Stimulated activated CD4-positive, alpha-beta T cell treated with anti-CD3 and anti-CD28 coated beads, Interleukin-15, amount 100 ng/mL, for 48 hours (primary cell): ENCODE measurements at places on chromosomes 6 and 20.
A peak's percentile ranks its signal among the peaks of the same experiment; 100 is the strongest.

DNA sequence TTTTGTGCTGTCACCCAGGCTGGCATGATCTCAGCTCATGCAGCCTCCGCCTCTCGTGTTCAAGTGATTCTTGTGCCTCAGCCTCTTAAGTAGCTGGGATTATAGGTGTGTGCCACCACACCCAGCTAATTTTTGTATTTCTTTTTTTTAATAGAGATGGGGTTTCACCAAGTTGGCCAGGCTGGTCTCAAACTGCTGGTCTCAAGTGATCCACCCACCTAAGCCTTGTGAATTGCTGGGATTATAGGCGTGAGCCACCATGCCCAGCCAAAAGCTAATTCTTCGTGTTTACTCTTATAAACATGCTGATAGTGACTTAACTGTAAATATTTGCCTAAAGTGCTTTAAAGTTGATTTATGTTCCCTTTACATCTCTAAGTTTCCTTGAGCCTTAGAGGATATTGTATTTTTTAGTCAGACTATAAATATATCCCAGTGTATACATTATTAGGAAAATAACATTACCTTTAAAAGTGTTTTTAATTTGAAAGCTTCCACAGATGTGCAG, 91.7 kb downstream of the COL21A1 start:
- no peak for DNase-seq

DNA sequence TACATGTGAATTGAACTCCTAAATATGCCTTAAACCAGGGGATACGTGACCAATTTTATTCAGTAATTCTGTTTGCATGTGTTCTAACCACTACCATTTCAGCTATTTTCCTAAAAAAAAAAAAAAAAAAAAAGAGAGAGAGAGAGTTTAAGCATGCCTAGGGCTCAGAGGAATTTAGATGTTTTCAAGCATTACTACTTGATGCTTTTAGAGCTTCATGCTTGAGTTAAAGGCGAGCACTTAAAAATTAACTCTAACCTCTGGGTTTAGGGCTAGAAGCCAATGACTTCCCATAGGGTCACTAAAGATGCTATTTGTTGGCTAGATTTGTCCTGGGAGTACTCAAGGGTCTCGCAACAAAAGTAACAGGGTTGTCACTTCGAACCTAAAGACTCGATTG, 217.7 kb downstream of the ATXN1 start:
- DNase-seq, result no peak

DNA sequence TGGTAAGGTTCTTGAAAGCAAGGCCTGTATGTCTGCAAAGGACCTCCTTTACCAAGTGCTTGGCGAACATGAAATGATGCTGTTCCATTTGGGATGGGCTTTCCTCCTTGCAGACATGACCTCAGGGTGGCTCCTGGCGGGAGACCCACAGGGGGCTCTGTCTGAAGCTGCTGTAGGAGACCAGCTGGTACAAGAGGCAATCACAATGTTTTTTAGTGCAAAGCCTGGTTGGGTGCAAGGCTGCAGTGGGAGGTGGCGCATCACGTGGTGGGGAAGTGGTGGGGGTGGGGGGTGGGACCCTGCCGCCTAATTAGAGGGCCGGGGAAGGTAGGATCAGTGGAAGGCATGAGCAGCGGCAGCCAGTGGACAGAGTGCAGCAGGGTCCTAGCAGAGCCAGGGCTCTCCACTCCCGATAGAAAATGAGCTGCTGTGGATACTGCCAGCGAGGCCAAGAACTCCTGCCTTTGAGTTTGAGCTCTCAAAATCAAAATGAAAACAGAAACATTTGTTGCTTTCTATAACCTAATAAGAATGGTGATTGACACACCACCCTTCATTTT, 9.1 kb upstream of the ARMC2 start:
- DNase-seq, result no peak

GRCh38 chr6:100965067-100965466, 83.9 kb upstream of the ASCC3 start:
- DNase-seq, result no peak

DNA sequence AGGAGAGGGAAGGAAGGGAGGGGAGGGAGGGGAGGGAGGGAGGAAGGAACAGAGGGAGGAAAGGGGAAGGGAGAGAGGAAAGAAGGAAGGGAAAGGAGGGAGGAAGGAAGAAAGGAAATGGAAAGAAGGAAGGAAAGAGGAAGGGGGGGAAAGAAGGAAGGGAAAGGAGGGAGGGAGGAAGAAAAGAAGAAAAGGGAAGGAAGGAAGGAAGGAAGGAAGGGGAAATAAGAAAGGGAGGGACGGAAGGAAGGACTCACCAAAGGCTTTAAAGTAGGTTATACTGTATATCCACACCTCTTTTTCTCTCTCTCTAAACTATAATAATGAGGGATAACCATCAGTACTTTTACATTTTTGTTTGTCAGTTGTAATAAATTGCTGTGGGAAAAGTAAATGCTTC, 324.9 kb downstream of the ARHGAP18 start:
- no peak for DNase-seq

DNA sequence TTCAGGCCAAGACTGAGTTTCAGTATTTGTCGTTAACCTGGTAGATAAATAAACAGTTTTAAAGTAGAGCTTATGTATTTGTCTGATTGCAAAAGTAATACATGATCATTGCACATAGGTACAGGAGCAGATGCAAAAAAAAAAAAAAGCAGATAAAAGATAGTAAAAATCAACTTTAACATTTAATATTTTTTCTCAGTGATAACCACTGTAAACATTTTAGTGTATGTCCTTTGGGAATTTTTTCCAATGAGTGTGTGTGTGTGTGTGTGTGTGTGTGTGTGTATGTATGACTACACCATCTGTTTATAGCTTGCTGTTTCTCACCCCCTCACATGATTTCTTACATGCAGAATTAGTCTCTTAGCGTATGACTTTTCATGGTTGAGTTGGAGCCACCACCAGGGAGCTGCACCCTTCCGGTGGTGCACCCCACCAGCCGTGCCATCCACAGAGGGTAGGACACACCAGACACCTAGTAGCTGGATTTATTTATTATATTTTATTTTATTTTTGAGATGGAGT, 26.3 kb downstream of the WRNIP1 start:
- DNase-seq, result no peak

DNA sequence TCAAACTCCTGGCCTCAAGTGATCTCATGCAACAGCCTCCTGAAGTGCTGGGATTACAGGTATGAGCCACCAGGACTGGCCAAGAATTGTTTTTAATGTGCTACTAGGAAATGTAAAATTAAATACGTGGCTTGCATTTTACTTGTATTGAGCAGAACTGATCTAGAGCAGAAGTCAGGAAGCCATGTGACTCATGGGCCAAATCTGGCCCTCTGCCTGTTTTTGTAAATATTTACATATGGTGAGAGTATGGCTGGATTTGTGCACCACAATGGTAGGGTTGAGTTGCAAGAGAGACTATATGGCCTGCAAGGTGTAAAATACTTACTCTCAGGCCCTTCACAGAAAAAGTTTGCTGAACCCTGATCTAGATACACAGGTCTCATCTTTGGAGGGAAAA, 75.8 kb downstream of the LAMP5 start:
- DNase-seq, result no peak

- DNase-seq, result no peak
Observed at GRCh38 chr20:50991076-50991475, 31.8 kb downstream of the KCNG1 start.

DNA sequence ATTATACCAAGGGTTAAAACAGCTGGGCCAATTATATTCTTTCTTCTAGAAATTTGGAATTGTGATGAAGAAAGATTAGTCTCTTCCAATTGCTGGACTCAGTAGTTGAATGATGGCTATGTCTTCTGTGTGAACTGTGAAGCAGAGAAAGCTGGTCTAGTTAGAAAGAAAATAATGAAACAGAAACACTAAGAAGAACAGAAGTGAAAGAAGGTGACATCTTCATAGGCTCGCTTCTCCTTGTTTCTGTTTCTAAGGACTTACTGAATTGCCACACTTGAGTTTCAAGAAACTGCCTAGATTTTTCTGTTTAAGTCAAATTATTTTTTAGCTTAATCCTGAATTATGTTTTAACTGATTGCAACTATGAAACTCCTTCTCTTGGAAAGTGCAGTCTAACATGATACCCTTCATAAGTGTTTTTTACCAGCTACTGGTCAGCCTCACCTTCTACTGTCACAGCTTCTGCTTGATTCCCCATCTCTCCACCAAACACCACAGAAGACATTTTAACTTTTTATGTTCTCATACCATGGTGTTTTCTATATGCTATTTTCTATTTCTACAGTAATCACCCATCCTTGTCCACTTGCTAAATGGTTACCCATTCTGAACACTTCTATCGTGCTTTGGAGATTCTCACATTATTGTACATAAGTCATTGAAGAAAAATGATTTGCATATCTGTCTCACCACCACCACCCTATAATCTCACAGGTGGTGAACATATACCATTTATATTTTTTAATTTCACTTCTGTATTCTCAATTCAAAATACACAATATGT, 268.8 kb downstream of the GRIK2 start:
- DNase-seq, result no peak

- DNase-seq, result no peak
Observed at GRCh38 chr6:148974351-148974750, 227.5 kb downstream of the UST start.

DNA sequence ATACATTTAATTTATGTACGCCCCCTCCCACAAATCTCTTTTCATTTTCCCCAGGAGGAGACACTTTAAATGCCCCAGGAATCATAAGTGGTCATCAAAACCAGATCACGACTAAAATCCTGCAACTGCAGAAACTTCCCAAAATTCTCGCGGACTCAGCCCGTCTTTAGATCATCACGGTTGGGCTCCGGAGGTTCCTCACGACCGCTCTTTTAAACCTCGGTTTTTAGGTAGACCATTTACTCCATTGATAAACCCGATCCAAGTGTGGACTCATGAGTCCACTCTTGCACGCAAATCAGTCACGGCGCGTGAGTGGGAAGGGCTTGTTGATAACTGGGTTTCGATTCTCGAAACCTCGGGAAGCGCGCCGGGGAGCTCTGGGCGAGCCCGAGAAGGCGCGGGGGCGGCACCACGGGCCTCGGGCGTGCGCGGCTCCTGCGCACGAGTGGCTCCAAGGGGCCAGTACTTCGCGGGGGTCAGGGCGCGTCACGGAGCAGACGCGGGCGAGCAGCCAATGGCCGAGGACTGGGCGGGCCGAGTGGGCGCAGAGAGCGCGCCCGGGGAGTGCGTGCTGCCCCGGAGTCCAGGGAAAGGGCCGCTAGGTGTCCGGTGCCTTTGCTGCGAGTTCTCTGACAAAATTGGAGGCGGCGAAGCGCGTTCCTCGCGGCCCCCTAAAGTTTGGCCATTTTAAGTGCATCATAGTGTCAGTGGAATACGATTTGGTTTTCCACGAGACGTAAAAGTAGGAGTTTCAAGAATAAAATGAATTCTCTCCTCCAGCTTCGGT, 635 bp upstream of the TENT5A start:
- peak; percentile 19 for DNase-seq
